ENCODE measurements at places on chromosomes 7 and 10. TPM values are rescaled to one million over a fixed set of nuclear protein-coding genes. Genes with fewer than 3 reads are reported as not detected.

RAPGEF5 gene
- polyA plus RNA-seq: 0.86 TPM

RSPH10B2 gene
- polyA plus RNA-seq: not detected

FOXI2 gene
- polyA plus RNA-seq: not detected

PON1 gene
- not detected for polyA plus RNA-seq

CYREN gene
- polyA plus RNA-seq: 45.4 TPM

ABCC2 gene
- polyA plus RNA-seq: 0.14 TPM

ASB10 gene
- not detected for polyA plus RNA-seq

JCAD gene
- not detected for polyA plus RNA-seq
